ENCODE measurements at places on chromosomes 3 and 15.

GRCh38 chr15:90343302-90343790 lies 8.7 kb upstream of the ZNF774 start:
- no peak for DNase-seq

GRCh38 chr3:194003114-194004057 lies 132.6 kb upstream of the HES1 start:
- peak; percentile 58 for DNase-seq

DNA sequence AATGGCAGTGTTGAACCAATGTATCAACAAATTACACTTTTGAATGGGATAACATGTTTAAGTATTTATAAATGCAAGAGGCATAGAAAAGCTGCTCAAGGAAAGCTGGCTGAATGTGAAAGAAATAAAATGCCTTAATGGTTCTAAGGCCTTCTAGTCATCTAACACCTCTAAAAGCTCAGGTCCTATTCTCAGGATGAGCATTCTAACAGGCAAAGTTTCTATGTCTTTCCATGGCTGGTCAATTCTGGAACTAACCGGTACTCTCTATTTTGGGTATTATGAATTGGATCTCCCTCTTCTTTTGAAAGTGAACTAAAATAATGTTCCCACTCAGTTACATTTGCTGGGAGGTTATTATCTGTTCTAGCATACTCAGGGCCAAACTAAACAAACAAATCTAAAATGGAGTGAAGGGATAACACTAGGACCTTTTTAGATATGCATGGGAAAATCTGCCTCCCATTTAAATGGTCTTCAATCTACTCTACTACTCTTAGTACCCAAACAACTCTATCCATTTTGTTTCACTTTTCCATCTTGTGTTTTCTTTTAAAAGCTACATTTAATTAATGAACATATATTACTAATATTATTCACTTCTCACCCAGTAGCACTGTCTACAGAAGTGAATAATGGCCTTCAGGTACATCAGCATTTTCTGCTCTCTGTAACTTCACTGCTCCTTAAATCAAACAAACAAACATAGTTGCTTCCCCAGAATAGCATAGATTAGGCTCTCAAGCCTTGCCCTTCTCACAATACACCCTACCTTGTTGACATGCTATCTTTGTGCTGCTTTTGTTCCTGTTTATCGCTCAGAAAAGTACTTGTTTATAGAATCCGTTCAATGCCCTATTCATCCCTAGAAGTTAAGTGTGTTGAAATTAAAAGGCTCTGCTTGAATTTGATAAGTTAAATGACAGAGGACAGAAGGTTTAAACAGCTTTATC lies 46.4 kb downstream of the CBLB start:
- DNase-seq, result no peak

- no peak for DNase-seq
Measured at GRCh38 chr3:27310688-27311087, 58.5 kb downstream of the NEK10 start.

DNA sequence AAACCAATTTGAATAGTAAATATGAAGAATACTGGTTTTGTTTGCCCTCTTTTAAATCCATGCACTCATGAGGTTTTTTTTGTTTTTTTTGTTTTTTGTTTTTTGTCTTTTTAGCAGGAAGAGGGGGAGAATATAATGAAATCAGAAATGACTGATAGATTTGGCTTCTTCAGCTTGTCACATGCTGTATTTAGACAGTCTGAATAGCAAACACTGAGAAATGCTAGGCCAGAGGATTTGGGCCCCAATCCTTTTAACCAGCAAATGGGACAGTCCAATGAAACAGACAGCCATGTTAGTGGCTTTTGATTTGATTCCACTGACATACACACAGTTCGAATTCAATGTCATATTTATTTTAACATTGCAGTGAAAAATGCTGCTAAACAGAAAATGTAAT lies 14.2 kb upstream of the CEP152 start:
- DNase-seq, result no peak
